Stimulated activated CD8-positive, alpha-beta memory T cell treated with anti-CD3 and anti-CD28 coated beads, Interleukin-2, amount 100 ng/mL, for 1 hour (primary cell): ENCODE measurements at places on chromosomes 4 and X.

DNA sequence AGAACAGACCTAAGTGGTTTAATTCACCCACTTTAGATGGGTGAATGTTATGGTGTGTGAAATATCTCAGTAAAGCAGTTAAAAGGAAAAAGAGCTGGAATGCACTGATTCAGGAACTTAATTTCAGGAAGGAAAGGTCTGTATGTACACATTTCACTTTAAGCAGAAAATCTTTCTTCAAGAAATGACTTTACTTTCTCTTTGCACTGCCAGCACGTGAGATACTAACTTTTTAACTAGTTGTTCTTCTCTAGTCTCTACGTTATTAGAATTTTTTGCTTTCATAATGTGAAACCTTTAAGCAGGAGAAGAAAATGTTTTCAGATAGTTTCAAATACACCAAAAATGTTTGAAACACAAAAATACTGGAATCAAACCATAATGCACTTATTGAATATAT, 18.8 kb downstream of the C4orf46 start:
- no peak for DNase-seq

DNA sequence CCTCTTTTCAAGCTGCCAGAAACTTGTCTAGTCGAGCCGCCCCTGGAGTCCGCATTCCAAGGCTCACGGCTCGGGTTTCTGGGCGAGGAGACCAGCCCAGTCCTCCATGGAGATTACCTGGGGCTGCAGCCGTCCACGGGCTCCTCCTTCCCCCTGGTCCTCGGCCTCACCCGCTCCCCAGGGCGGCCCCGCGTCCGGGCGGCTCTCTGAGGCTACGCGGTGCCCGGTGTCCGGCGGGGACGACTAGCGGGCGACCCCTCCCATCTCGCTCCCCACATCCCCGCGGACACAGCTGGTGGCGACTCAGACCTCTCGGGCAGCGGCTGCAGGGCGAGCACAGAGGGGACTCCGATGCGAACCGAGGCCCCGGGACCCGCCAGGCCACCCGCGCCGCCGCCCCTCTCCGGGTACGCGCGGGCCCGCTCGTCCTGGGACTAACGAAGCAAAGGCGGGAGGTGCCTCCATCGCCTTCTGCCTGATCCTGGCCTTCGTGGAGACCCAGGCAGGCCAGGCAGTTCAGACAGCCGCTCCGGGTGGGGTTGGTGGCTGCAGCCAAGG, 159.4 kb downstream of the TRAM1L1 start:
- DNase-seq, result no peak

DNA sequence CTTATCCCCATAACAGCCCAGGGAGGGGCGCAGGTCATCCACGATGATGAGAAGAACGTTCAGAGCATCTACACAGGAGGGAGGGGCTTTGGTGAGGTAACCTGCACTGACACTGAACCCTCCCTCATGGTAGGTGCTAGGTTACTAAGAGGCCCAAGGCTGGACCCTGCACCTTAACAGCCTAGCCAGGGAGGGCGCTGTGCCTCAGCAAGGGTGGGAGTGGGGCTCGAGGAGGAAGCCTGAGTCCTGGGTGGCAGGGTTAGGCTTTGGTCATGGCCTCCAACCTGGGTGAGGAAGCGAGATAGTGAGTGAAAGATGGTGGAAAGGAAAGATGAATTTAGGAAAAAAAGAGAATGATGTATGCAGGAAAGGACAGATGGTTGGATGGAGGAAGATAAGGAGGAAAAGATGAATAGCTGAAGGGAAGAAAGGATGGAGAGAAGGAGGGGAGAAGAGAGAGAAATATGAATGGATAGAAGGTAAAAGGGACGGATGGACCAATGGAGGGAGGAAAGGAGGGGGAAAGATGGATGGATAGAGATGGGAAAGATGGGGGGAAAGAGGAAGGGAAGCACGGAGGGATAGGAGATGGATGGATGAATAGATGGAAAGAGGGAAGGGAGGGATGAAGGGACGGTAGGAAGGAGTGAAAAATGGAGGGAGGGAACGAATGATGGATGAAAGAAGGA, 736 bp downstream of the IDS start:
- DNase-seq, result no peak

DNA sequence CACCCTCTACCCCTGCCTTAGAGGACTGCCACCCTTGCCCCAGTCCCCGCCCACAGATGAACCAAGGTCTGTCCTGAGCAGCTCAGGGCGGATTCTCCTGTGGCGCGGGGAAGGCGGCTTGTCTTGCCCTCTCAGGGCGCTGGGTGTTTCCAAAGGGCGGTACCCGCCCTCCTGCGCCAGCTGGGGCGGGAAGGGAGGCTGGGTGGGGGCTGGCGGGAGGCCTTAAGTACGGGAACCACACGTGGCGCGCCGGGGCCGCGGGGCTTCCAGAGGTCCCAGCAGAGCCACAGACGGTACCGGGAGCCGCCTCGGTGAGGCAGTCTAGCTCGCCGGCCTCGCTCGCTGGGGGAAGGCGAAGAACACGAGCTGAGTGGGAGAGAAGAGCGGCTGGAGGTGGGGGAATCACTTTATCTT, 361.1 kb downstream of the MID1IP1 start:
- no peak for DNase-seq

DNA sequence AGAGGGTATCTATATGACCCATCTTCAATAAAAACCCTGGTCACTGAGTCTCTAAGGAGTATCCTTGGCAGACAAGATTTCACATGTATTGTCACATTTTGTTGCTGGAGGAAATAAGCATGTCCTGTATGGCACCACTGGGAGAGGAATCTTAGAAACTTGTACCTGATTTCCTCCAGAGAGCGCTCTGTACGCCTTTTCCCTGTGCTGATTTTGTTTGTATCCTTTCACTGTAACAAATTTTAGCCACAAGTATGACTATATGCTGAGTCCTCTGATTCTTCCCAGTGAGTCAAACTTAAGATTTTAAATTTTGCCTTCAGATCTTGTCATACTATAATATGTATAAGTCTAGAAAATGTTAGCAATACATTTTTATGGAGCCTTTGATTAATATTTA, 102.8 kb downstream of the ITIH6 start:
- DNase-seq, result no peak

DNA sequence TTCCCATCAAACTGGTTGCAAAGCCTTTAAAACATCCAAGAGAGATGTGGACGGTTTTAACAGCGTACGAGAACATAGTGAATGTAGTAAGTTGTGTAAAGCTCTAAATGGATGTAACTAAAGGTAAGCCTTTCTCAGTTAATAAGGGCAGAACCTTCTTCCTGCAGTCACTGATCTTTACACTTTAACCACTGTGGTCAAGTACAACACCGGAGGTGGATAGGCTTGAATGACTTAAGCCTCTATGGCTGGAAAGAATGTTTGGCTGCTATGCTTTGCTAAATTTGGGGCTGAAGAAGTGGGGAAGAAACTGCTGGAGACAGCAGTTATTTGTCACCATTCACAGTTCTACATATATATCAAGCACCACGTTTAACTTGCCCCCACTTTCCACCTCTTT, 285.1 kb upstream of the FMR1 start:
- no peak for DNase-seq

- DNase-seq, result no peak
Measured at GRCh38 chr4:169745291-169745690, 12.5 kb downstream of the HPF1 start.

DNA sequence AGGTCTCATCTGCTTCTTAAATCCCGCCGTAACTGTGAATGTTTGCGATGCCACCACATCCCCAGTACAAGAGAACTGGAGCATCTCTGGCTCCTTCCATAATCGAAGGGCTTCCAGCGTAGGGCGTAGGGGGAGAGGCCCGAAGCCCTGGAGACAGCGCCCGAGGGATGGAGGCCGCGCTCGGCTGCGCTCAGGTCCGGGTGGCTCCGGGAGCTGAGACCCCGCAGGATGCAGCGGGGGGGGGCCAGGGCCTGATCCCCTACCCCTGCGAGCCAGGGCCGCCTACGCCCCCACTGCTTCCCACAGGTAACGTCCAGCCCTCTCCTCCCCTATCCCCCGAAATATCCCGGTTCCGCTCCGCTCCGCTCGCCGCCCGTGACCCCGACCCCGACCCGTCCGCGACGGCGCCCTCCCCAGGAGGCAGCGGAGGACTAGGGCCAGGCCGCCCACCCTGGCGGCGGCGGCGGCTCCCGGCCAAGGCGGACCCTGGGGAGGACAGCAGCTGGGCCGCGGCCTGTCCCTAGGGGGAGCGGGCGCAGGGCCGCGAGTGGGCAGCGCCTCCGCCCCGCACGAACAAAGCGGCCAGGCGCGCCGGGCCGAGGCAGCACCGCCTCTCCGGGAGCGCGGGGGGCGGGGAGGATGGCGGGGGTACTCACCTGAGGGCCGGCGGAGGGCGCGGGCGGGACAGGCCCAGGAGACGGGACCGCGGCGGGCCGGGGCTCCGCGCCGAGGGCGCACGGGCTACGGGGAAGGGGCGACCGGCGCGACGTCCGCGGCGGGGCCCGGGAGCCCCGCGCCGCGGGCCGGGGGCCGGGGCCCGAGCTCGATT, 723 bp downstream of the WDFY3 start:
- no peak for DNase-seq

DNA sequence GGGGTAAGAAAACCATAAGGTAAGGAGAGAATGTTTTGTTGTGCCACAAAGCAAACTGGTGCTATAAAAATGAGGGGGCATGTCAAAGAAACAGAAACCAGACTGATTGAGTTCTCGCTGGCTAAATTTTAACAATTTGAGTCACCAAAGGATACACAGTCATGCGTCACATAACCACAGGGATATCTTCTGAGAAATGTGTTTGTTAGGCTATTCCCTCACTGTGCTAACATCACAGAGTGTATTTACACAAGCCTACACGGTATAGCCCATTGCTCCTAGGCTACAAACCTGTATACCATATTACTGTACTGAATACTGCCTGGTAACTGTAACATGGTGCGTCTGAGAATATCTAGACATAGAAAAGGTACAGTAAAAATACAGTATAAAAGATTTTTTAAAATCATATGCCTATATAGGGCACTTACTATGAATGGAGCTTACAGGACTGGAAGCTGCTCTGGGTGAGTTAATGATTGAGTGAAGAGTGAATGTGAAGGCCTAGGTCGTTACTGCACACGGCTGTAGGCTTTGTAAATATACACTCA, 50.1 kb downstream of the FBXW7 start:
- no peak for DNase-seq

GRCh38 chr4:11367371-11367770, 61.3 kb downstream of the HS3ST1 start:
- DNase-seq, result no peak

GRCh38 chrX:1576201-1576992, 15.0 kb upstream of the AKAP17A start:
- no peak for DNase-seq

DNA sequence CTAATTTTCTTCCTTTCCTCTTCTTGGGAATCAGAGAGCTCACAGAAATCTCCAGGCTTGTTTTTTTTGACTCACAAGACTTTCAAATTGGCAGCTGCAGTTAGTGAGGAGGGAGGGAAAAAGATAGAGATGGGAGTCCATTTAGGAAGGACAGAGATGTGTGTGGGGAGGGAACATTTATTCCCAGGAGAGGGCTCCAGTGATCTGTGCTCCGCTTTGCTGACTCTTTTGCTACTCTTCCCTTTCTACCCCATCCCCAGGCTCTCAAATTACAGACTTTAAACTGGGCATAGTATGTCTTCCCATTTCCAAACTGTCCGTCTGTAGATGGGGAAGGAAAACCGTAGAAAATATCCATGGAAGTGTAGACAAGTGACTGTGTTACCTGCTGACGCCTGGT, 39.1 kb upstream of the UCP1 start:
- no peak for DNase-seq

- no peak for DNase-seq
Measured at GRCh38 chr4:122766950-122767349, 34.4 kb downstream of the BBS12 start.

- DNase-seq, result no peak
Measured at GRCh38 chr4:89539374-89539773, 231.8 kb upstream of the GPRIN3 start.

DNA sequence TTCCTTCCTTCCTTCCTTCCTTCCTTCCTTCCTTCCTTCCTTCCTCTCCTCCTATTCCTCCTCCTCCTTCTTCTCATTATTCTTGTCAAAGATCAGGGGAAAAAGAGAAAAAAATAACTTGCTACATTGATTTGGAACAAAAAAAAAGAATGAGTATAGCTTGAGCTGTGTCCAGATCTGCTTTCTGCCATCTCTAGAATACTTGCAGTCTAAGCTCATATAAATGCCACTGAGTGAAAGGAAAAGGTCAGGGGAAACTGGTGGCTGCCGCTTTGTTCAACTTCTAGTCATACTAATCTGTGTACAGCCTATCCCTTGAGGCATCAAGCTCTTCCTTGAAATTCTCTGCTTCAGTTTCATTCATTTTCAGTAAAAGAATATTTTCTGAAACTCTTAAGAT, 28.3 kb upstream of the EPHA5 start:
- DNase-seq, result no peak

DNA sequence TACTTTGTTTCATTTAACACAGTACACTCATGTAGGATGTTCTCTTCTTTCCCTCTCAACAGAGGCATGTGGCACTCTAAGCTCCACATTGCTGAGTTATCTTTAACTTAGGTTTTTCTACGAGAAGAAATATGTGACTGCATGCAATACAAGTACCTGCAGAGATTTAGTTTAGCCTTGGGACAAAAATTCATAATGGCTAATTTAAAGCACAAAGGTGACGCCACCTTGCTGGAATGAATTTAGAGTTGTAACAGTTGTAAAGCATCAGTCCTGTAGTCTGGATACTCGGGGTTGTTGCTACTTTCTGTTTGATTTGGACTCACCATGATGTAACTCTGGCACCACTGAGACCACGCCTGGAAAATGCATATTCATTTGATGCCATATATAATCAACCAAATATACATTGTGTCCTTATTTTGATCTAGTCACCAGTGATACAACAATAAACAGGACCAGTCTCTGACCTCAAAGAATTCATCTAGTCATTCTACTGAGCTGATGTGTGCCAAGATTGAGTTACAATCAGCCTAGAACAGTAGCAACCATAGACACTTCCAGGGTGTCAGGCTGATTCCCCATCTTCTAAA, 451.0 kb upstream of the ZFP42 start:
- DNase-seq, result no peak

DNA sequence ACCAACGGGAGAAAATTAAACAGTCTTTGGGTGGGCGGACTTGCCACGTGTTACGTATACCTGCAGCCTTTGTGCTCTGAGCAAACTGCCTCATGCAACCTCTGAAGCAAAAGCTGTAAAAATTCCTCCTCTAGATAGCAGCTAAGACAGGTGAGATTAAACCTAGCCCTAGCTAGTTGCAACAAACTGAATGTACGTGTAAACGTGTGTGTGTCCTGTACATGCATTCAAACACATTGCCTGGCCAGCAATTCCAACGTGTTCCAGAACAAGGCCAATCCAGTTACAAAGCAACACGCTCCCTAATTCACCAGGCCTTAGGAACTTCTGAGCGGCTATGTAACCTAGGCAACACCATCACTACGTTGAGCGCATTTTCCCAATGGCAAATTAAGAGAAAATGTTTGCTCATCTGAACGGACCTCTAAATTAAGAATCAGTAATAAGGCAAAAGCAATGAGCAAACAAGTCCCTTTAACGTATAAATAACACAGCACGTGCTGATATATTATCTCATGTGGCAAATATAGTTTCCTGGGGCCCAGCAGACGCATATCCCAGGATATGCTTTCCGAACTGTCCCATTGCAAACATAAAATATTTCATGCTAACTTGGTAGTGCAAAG, 792 bp downstream of the PPID start:
- no peak for DNase-seq
